ENCODE measurements at places on chromosomes 7 and 10. TPM values are rescaled to one million over a fixed set of nuclear protein-coding genes. Genes with fewer than 3 reads are reported as not detected.

SAMD8 gene
- total RNA-seq: 17.3 TPM

CPEB3 gene
- 3.7 TPM for total RNA-seq

- H3K27me3 ChIP-seq: no peaks in the 10 kb centered on the region
- no peak for DNase-seq
- no peak overlapping the region for H3K27ac ChIP-seq
- no peaks in the 10 kb centered on the region for H3K4me1 ChIP-seq
- H3K36me3 ChIP-seq: peaks cover 20% of the 10 kb centered on the region
Observed at GRCh38 chr7:129690701-129691100, 79.2 kb downstream of the NRF1 start.

DNA sequence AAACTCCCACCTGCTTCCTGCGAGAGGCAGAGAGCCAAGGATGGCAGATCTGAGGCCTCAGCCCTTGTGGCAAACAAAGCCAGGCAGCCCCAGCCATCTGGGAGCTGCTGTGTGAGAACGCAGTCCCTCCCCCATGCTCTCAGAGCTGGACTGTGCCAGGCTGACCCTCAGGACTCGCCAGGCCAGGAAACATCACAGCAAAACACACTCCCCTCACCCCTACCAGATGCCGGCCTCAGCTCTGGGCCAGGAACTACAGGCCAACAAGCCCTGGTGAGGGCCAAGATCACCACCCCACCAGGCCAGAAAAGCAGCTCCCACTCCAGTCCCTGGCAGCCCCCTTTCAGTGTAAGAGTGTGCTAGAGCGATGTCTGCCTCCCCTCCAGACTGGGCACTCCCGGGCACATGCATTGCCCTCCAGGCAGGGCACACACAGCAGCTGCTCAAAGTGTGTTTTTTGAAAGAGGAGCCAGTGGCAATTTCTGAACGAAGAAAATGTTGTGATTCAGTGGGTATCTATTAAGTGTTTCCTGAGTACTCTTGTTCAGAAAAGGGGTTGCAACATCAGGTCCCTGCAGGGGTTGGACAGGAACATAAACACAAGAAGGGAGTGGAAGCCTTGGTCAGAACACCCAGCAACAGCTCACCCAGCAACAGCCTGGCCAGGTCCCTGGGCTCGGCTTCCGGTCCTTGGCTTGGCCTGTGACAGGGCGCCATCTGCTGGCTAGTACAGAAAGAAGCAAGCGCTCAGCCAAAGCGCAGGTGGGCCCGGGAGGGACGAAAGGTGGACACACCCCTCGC is 18.3 kb downstream of the LRRC20 start:
- H3K4me3 ChIP-seq: no peak overlapping the region
- peak; percentile 90 for DNase-seq
- H3K27ac ChIP-seq: peak overlapping the region; percentile 67
- H3K4me1 ChIP-seq: peaks cover 7% of the 10 kb centered on the region

DNA sequence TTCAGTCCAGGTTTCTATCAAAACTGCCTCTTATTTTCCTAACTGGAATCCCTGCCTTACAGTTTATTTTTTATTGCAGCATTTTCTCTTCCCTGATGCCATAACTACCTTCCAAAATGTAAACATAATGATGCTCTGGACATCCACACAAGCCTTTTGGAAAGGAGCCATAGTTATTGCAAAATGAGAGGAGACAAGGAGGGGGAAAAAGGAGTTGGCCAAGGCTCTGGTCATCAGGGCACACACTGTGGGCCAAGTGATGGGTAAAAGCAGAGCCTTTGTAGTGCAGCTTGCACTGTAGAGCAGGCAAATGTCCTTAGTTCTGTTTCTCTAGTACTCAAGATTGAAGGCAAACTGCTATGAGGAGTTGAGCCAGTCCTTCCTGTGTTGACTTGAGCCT is 289.3 kb upstream of the MTPN start:
- no peaks in the 10 kb centered on the region for H3K4me1 ChIP-seq
- no peak overlapping the region for H3K27ac ChIP-seq
- no peaks in the 10 kb centered on the region for H3K27me3 ChIP-seq
- DNase-seq: no peak
- no peak overlapping the region for H3K4me3 ChIP-seq

CADPS2 gene
- total RNA-seq: 10.1 TPM

GRCh38 chr7:44093102-44093641 is 10.8 kb upstream of the POLM start:
- H3K4me3 ChIP-seq: no peak overlapping the region
- no peak for DNase-seq
- H3K27ac ChIP-seq: no peak overlapping the region
- no peaks in the 10 kb centered on the region for H3K36me3 ChIP-seq

- peaks cover 8% of the 10 kb centered on the region for H3K27me3 ChIP-seq
- peak overlapping the region; percentile 34 for H3K27ac ChIP-seq
- no peak overlapping the region for H3K4me3 ChIP-seq
- DNase-seq: no peak
Observed at GRCh38 chr7:29292886-29293658, 98.5 kb downstream of the CHN2 start.

GRCh38 chr7:92794831-92795230 is 41.5 kb downstream of the CDK6 start:
- peaks cover 13% of the 10 kb centered on the region for H3K4me1 ChIP-seq
- peaks cover 15% of the 10 kb centered on the region for H3K36me3 ChIP-seq
- H3K27me3 ChIP-seq: no peaks in the 10 kb centered on the region

DNA sequence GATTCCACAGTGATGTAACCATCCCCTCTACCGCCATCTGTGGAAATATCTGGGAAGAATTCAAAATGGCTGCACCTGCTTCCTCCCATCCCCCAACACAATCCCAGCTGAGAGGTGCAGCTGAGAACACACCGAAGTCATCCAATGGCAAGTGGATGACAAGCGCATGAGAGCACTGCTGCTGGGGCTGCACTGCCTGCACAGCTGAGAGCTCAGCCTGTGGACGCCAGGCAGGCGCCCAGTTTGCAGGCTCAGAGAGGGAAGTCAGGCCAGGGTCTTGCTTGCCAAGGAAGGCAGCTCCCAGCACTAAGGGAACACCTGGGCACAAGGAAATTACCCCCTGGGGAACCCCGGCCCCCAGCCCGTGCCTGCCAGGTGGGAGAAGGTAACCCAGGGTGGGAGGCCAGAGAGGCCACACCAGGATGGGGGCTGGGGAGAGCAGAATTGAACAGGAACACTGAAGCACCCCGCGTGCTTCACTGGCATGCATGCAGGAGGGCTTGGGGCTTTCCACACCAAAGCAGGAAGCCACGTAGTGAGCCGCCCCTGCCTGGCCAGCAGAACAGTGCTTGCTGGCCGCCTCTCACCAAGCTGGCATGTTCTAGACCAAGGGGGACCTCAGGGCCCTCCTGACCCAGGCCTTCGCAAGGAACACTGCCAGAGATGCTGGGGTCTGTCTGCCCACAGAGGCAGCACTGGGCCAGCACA is 46.2 kb downstream of the FAM53B start:
- no peaks in the 10 kb centered on the region for H3K27me3 ChIP-seq
- no peak overlapping the region for H3K27ac ChIP-seq
- peaks cover 15% of the 10 kb centered on the region for H3K36me3 ChIP-seq
- no peak overlapping the region for H3K4me3 ChIP-seq
- DNase-seq: no peak
- H3K4me1 ChIP-seq: peaks cover 45% of the 10 kb centered on the region

DNA sequence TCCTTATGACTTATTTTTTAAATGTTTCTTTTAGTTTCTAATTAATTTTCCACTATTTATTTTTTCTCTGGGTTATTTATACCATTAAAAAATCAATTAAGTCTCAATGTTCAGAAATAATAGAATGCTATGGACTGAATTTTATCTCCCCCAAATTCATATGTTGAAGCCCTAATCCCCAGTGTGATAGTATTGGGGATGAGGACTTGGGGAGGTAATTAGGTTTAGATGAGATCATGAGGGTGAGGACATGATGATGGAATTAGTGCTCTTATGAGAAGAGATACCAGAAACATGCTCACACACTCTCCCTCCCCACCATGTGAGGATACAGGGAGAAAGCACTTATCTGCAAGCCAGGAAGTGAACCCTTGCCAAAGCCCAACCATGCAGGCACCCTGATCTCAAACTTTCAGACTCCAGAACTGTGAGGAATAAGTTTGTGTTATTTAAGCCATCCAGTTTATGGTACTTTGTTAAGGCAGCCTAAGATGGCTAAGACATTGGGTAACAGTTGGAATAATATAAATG is 202.6 kb downstream of the MDFIC start:
- DNase-seq: no peak
- no peaks in the 10 kb centered on the region for H3K27me3 ChIP-seq
- H3K27ac ChIP-seq: no peak overlapping the region

ZNF138 gene
- total RNA-seq: 11.6 TPM

- no peaks in the 10 kb centered on the region for H3K4me1 ChIP-seq
- peaks cover 86% of the 10 kb centered on the region for H3K27me3 ChIP-seq
- H3K27ac ChIP-seq: no peak overlapping the region
- H3K4me3 ChIP-seq: no peak overlapping the region
- DNase-seq: no peak
Observed at GRCh38 chr7:48033922-48034321, 1.4 kb upstream of the C7orf57 start.

ADCY1 gene
- 19.0 TPM for total RNA-seq
